Right forelimb (tissue), 1 donor: ENCODE measurements at places on chromosomes 4 and X.
A peak's percentile ranks its signal among the peaks of the same experiment; 100 is the strongest.

DNA sequence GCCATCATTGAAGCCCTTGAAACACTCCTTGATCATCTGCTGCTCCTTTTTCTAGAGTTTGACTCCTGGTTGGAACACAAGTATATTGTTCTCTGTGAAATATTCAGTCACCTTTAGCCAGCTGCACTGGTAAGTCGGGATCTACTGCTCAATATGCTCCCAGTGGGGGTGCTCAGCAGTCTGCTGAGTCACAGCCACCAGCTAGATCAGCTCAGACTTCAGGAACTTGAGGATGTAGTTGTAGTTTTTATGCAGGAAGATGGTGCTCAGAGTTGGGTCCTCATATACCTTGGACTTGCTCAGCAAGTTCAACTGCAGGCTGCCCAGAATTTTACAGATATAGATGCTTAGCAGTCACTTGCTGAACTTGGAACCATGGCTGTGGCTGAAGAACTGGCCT, 202.5 kb upstream of the RPL34 start:
- DNase-seq: no peak

- no peak for DNase-seq
Observed at GRCh38 chrX:7261672-7262332, 113.8 kb upstream of the PUDP start.

- DNase-seq: no peak
Observed at GRCh38 chr4:105241451-105241850, 94.8 kb downstream of the TET2 start.

DNA sequence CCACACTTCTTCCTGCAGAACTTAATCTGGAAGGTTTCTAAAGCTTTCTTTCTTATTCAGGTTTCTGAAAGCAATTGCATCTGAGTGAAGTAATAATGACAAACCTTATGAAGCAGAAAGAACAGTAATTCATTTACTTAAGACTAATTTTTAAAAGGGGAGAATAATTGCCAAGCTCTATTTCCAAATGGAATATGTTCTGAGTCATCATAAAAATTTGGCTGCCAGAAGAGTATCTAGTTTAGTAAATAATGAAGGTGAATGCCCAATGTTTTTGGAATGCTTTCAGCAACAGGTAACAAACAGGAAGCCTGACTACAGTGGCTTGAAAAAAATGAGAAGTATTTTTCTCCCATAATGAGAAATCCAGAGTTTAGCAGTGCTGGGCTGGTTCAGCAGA, 227.3 kb upstream of the TET2 start:
- no peak for DNase-seq

GRCh38 chr4:157225096-157225495, 4.6 kb downstream of the GRIA2 start:
- DNase-seq: no peak

DNA sequence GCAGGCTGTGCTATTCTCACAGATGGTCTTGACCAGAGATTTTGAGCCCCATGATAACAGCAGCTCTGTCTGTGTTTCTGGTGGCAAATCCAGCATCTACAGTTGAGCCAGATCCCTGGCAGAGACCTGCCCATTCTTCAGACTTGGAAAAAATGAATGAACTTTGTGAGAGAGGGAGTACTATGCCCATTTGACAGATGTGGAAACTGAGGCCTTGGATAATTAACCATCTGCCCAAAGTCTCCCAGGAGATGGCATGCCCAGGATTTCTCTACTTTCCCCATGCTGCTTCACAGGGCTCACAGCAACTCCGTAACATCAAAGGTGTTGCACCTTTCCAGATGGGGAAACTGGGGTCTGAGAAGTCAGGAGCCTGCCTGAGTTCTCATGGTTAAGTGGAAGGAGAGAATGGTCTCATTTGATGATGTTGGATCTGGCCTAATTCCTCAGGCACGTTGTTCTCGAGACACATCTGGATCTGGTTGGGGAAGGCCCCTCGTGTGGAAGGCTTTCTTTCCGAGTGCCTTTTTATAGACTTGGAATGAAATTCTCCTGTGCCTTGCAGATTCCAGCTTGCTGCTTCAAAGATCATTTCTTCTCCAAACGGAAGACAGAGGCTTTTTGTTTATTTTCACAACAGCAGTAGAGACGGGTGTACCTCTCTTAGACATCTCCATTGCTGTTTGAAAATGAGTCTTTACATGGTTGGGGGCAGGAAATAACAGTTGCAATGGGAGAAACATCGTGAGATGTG, 73.3 kb upstream of the STX18 start:
- no peak for DNase-seq

- DNase-seq: no peak
Observed at GRCh38 chr4:48162162-48162561, 28.1 kb upstream of the TXK start.

GRCh38 chr4:7000421-7001176, 42.6 kb upstream of the TADA2B start:
- DNase-seq: peak; percentile 33

DNA sequence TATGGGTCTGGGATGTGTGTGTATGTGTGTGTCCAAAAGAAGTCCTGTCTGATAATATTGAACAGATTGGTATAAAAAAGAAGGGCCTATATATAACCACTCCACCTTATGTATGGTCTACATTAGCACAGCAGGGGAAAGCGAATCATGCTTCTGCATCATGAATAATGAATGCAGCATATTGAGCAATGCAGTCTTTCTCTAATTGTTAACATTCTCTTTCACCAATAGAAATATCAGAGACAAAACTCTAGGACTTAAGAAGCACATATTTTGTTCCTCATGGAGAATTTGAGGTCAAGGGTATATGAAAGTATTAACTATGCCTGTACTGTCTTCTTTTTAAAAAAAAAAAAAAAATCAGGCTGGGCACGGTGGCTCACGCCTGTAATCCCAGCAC, 264.3 kb upstream of the NOCT start:
- no peak for DNase-seq

GRCh38 chrX:132411310-132411977, 77.4 kb downstream of the MBNL3 start:
- no peak for DNase-seq

- DNase-seq: no peak
Observed at GRCh38 chrX:143095321-143095720, 69.6 kb downstream of the SPANXN4 start.

GRCh38 chrX:119758731-119759247, 401 bp downstream of the SOWAHD start:
- DNase-seq: peak; percentile 48

- no peak for DNase-seq
Observed at GRCh38 chrX:154529206-154529612, 13.2 kb upstream of the FAM3A start.

- DNase-seq: no peak
Observed at GRCh38 chr4:94527556-94528233, 76.0 kb downstream of the PDLIM5 start.

DNA sequence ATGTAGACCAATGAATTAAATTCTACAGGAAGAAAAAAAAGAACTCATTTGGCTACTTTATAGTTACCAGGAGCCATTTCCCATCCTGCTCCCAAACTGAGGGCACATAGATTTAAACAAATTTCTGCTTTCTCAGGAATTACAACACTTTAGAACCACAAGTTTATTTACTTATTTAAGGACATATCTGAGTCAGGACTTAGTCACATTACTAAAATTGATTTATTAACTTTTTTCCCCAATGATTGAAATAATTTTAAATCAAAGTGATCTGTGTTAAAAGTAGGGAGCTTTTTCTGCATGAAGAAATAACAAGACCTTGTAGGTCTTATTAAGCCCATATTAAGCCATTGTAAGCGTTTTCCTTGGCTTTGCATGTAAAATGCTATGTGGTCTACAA, 291.0 kb upstream of the HAND2 start:
- DNase-seq: no peak

GRCh38 chr4:73527196-73527595, 45.7 kb downstream of the AFM start:
- no peak for DNase-seq

DNA sequence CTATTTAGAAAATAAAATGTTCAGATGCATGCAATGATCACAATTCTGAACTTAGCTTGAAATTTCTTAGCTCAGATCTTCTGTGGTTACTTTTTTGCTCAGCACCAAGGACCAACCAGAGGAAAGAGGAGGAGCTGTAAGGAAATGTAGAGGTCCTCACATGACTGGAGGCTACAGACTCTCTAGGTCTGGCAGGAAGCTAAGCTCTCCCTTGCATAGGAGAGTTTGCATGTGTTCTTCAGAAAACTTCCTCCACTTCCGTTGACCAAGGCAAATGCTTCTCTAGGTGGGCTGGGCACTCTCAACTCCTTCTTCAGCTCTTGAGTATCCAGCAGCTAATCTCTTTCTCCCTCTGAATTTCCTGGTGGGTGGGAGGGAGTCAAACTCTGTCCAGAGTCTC, 119.6 kb downstream of the BTC start:
- no peak for DNase-seq

DNA sequence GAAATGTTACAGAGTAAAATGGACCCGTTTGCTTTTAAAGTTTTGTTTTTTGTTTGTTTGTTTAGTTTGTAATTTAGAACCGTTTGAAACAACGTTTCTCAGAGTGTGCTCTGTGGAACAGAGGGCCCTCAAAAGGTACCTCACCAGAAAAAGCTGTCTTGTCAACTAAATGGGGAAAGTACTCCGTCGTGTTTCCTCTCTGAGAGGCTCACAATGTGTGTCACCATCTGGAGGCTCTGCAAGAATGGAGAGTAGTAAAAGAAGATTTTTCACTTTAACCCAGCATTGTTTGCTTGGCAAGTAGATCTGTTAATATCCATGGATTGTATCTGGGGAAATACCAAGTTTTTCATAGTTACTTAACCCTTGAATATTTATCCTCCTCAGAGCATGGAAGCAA, 1.5 kb upstream of the ENPEP start:
- DNase-seq: no peak
